Dermis microvascular lymphatic vessel endothelial cell (primary cell): ENCODE measurements at places on chromosomes 12 and 14.

DNA sequence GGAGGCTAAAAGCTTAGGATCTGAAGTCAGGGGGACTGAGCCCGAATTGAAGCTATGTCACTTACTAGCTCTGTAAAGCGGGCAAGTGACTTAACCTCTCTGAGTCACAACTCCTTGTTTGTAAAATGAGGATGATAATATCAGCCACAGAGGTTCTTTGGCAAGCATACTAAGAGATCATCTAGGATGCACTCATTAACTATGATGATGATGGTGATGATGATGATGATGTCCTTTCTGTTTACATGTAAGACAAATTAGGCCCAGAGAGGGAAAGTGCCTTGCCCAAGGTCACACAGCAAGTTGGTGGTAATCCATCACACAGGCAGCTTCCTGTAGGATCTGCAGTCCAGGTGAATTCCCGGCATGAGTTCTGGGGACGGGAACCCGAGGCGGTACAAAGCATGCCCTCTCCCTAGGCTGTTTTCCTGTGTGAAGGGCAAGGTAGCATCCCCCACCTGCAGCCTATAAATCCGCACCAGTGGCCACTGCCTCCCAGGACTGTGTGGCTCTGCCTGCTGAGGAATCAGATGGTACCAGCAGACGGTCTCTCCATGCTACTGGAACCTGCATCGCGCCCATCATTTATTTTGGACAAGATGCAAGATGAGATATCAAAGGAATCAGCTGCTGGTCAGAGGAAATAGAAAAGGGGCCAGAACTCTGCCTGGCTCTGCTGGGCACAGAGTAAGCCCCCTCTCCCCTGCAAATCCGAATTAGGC lies 55.2 kb downstream of the MAP1LC3B2 start:
- no peak for DNase-seq

- no peak for DNase-seq
These were observed 617.6 kb downstream of the LRFN5 start for GRCh38 chr14:42224053-42224888.

GRCh38 chr12:2639020-2639298 lies 155.8 kb upstream of the FKBP4 start:
- DNase-seq: no peak

DNA sequence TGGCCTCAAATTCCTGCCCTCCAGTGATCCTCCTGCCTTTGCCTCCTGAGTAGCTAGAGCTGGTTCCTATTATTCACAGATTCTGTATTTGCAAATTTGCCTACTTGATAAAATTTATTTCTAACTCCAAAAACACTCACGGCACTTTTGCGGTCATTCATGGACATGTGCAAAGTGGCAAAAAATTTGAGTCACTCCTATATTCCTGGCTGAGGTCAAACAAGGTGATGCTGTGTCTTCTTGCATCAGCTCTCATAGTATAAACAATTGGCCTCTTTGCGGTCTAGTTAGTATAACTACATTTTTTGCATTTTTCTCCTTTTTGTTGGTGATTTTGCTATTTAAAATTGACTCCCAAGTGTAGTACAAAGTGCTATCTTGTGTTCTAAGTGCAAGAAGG lies 24.7 kb downstream of the ATF1 start:
- no peak for DNase-seq

- DNase-seq: no peak
These were observed 466.2 kb upstream of the FOXG1 start for GRCh38 chr14:28300356-28300755.
